ENCODE measurements at places on chromosomes 16 and 17. TPM values are rescaled to one million over a fixed set of nuclear protein-coding genes. Genes with fewer than 3 reads are reported as not detected.

KRTAP3-2 gene
- polyA plus RNA-seq, result not detected

ARMC7 gene
- 6.0 TPM for polyA plus RNA-seq

KRTAP4-6 gene
- polyA plus RNA-seq, result not detected

GRCh38 chr17:9958586-9959281 lies 53.7 kb upstream of the RCVRN start:
- DNase-seq, result no peak

GRCh38 chr17:77422748-77423113 lies 282.0 kb downstream of the SEC14L1 start:
- DNase-seq, result no peak

- DNase-seq, result peak; percentile 60
Measured at GRCh38 chr17:80605326-80606066, 60.9 kb downstream of the RPTOR start.

CHST4 gene
- 0.14 TPM for polyA plus RNA-seq

DNA sequence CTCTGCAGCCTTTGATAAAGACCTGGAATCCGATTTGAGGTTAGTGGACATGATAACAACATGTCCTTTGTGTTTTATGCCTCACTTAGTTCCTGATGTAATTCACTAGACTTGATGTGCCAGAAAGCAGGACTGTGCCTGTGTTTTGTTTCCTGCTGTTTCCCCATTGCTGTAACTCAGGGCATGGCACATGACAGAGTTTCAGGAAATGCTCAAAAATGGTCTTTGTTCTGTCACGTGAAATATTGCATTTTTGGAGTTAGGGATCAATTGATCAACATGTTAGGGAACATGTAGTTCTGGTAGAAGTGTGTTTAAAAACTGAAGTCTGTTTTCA lies 32.8 kb downstream of the DHX38 start:
- no peak for DNase-seq

CACNA1G gene
- 0.06 TPM for polyA plus RNA-seq

All from keratinocyte (primary cell).